ENCODE measurements at places on chromosomes 1 and 21.

GRCh38 chr21:33587792-33588484, 546 bp downstream of the DONSON start:
- no peak for DNase-seq

DNA sequence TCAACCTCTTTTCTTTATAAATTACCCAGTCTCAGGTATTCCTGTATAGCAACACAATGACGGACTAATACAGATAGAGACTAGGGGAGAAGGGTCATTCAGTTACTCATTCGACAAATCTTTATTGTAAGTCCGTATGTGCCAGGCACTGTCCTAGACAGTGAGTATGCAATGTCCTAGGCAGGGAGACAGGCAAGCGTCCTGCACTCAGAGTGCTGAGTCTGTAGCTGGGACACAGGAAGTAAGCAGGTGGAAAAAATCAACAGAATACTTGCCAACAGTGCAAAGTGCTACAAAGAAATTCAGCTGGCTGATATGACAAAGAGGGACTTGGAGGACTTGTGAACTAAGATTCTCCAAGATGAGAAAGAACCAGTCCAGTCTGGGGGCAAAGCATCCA, 92.2 kb upstream of the ZBTB40 start:
- no peak for DNase-seq

GRCh38 chr21:34166468-34166867, 93.1 kb downstream of the MRPS6 start:
- no peak for DNase-seq

- DNase-seq: no peak
Measured at GRCh38 chr21:45388611-45389296, 16.2 kb upstream of the COL18A1 start.

GRCh38 chr1:28021064-28021463, 61.3 kb downstream of the XKR8 start:
- no peak for DNase-seq

GRCh38 chr21:16205527-16205926, 475.7 kb downstream of the USP25 start:
- DNase-seq: no peak

DNA sequence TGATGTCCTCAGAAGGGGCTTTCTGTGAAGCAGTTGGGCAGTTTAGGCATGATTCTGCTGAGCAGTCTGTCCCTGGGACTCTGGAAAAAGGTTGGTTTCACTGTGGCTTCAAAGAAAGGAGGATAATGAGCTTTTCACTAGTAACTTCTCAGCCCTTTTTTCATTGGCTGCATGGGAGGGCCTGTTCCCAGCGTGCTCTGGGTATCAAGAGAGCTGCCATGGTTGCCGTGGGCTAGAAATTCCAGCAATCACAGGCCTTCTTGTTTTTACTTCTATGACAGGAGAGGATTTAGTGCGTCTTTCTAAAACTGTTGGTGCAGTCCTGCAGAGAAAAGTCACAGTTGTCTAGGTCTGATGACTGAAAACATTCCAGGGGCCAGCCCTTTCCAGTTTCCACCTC, 7.2 kb downstream of the SZRD1 start:
- DNase-seq: no peak
